A375 (cell line): ENCODE measurements at places on chromosomes 3 and 15. TPM values are rescaled to one million over a fixed set of nuclear protein-coding genes. Genes with fewer than 3 reads are reported as not detected.

Gene PTPRG
- total RNA-seq, result 28.0 and 31.0 TPM in 2 replicates

Gene HMCES
- 46.0 and 48.7 TPM in 2 replicates for total RNA-seq

Gene CCDC33
- total RNA-seq, result 1.5 and 3.7 TPM in 2 replicates

Gene KLF15
- 5.8 and 8.3 TPM in 2 replicates for total RNA-seq

Gene GNAT1
- total RNA-seq, result not detected in 2 replicates

Gene POMGNT2
- total RNA-seq, result 16.9 and 18.6 TPM in 2 replicates

Gene GOLGA6D
- total RNA-seq, result not detected in 2 replicates

Gene KCNMB3
- 1.1 TPM in 2 replicates for total RNA-seq

Gene NPAP1
- under 0.01 TPM in 1 of 2 replicates, not detected in the other for total RNA-seq

Gene PTX3
- total RNA-seq, result 20.0 and 20.6 TPM in 2 replicates

Gene GABRA5
- 3.2 and 6.7 TPM in 2 replicates for total RNA-seq

Gene WDR53
- 10.2 and 14.0 TPM in 2 replicates for total RNA-seq

Gene STAB1
- total RNA-seq, result 0.15 TPM in 1 of 2 replicates, not detected in the other

Gene MME
- total RNA-seq, result 7.6 and 9.4 TPM in 2 replicates

Gene TRIM42
- total RNA-seq, result not detected in 2 replicates
